ENCODE measurements at places on chromosomes 12 and 14.

DNA sequence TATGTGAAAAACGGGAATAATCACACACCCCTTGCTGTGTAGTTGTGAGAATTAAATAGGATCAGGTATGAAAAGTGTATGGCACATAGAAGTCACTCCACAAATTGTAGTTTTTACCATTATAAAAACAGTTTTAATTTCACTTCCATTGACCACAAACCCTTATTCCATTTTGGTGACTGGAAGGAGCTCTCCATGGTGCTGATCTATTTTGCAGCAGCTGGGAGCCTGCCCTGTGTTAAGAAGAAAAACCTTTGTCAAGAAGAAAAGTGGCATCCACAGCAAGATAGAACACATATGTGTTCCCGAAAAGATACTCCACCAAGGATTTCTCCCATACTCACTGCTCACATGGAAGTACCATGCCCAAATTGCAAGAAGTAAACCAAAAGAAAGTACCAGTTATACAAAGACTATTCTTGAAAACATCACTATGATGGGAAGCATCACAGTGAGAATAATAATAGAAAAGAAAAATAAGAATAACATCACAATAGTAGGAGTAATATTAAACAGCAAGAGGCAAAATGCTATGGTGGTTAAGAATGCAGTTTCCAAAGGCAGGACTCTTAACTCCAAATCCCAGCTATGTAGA is 58.7 kb downstream of the TUNAR start:
- DNase-seq = no peak

DNA sequence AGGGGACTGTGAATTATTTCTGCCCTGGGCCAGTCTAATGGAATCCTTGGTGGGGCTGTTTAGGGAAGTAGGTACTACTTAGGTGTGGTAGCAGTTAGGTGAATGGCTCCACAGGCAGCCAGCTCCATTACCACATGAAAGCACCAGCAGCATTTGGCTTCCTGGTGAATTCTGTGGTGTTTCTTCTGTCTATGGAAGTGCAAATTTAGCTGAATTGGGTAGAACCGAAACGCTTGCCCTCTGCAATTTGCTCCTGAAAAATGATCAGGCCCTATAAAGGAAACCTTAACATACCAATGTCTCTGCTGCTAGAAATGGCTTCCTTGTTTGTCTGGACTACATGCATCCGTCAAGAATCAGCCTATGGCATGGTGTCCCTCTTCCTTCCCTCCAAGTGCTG is 16.4 kb downstream of the FLRT2 start:
- no peak for DNase-seq

- DNase-seq = peak; percentile 67
Observed at GRCh38 chr12:14952299-14952921, 9.0 kb downstream of the ARHGDIB start.

DNA sequence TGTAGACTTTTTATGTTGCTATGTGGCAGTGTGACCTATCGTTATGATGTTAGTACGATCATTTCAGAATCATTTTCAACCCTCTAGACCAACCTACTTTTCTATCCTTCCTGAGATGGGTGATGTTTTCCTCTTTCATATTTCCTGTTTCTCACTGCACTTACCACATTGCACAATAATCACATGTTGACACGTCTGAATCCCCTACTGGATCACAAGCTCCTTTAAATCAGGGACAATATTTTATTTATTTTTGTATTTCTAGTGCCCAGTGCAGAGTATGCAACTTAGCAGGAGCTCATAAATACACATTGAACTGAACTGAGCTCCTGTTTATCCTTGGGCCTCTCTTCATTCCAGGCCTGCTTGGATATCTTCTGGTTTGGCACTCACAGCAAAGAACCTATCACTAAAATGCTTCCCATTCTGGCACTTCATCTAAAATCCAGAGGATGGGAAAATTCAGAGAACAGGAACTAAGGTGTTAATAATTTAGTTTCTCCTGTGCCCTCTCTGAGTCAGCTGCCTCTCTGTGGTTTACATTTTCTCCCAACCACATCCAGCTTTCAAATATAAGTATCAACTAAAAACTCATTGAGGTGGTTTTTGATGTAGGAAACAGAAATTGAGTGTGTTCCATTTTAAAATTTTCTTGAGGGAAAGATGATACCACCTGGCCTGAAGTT is 69.4 kb upstream of the DYRK2 start:
- no peak for DNase-seq

Measured in DMS79 treated with DMSO at 0.1 percent for 48 hours (cell line).